Vagina (tissue), 2 donors: ENCODE measurements at places on chromosomes 1 and 21. TPM values are rescaled to one million over a fixed set of nuclear protein-coding genes. Genes with fewer than 3 reads are reported as not detected.
A peak's percentile ranks its signal among the peaks of the same experiment; 100 is the strongest.

GRCh38 chr1:21397813-21398188 is 42.1 kb upstream of the NBPF3 start:
- H3K36me3 ChIP-seq: no peaks in the 10 kb centered on the region
- H3K27ac ChIP-seq: no peak overlapping the region
- H3K4me3 ChIP-seq: no peak overlapping the region
- DNase-seq: no peak
- H3K4me1 ChIP-seq: no peaks in the 10 kb centered on the region

DNA sequence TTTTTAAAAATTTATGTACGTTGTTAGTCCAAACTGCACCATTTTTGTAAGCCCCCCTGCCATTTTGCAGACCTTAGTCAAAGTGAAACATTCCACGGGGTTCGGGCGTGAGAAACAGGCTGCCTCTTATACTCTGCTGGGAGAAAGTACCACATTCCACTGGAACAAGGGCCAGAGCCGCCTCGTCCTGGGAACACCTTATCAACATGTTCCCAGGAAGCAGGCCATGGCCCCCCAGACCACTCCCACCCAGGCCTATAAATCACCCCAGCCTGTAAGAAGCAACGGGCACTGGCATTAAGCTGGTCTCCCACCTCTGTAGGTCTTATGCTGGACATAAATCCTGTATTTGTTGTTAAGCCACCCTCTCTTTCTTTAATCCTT is 854 bp upstream of the ZRANB2 start:
- H3K27me3 ChIP-seq: no peaks in the 10 kb centered on the region
- H3K4me1 ChIP-seq: peaks cover 17% of the 10 kb centered on the region
- H3K4me3 ChIP-seq: peak overlapping the region; percentile 73
- no peak for DNase-seq

- H3K27ac ChIP-seq: no peak overlapping the region
- no peaks in the 10 kb centered on the region for H3K36me3 ChIP-seq
- no peak overlapping the region for H3K4me3 ChIP-seq
- no peaks in the 10 kb centered on the region for H3K4me1 ChIP-seq
These were observed 210.8 kb upstream of the PROX1 start for GRCh38 chr1:213776969-213777368.

DNA sequence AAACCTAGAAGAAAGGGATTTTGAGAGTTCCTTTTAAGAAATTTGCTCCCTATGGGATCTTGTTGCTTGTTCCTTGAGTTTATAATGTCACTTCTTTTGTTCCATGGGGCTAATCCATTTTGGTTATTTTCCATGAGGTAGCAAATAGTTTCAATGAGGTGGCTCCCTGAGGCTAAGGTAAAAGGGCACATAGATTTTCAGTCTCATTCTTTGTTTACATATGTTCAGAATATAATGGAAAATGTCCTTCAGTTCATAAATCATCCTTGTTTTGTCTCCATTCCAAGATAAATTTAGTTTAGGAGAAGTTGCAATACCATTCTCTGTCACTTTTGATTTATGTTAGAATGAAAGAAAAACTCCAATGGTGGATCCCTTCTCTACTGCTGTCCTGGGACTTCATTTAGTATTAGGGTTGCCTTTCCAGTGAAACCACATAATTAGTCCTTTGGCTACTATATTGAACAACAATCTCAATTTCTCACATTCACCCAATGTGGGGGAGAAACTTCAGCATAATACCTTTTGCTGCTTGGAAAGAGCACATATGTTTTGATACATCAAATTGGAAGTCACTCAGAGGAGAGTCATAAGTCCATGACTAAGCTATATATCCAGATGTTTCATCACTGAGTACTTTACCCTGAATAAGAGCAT is 80.9 kb upstream of the ADAMTS5 start:
- H3K4me1 ChIP-seq: peaks cover 18% of the 10 kb centered on the region
- no peak for DNase-seq
- H3K4me3 ChIP-seq: no peak overlapping the region
- peak overlapping the region; percentile 33 for H3K27ac ChIP-seq
- no peaks in the 10 kb centered on the region for H3K27me3 ChIP-seq
- no peaks in the 10 kb centered on the region for H3K36me3 ChIP-seq

The ATXN7L2 gene
- total RNA-seq: 4.9 TPM
